Caco-2 (cell line): ENCODE measurements at places on chromosomes 6 and 20.

- DNase-seq = no peak
Observed at GRCh38 chr6:22643780-22644179, 74.4 kb downstream of the HDGFL1 start.

DNA sequence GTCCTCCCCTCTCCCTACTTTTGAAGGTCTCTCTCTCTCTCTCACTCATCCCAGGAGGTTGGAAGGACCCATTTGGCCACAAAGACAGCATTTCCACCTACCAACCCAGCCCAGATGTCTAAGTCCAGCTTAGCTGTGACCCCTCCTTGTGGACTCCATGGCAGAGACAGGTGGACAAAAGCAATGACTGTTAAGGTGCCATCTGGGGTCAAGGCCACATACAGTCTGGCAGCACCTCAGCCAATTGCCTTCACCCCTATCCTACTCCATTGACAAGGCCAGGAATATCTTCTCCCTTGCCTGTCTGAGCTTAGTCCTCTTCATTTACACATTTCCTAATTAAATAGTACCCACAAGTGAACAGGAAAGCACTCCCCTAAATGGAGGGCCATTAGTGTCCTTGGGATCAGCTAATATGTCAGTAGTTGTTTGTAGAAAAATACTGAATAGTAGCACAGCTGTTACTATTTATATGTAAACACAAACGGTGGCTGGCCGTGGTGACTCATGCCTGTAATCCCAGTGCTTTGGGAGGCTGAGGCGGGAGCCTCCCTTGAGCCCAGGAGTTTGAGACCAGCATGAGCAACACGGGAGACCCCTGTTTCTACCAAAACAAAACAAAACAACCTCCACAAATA lies 28.8 kb downstream of the GCM1 start:
- no peak for DNase-seq

DNA sequence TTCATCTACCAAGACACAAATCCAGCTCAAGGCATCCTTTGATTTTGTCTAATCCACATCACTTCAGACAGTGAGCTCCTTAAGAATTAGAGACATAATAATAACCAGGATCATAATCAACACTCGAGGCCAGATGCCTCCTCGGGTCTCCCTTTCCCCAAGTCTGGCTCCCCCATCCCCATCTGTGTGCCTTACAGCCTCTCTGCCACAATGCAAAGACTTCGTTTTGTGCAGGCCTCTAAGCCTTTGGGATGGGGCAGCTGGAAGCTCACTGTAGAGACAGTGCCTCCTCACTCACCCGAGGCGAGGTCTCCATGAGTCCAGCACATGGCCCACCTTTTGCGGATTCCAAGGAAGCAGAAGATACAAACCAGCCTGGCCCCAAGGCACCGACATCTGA lies 30.3 kb downstream of the LRFN2 start:
- no peak for DNase-seq

- DNase-seq = no peak
Observed at GRCh38 chr6:163386329-163386908, 28.1 kb upstream of the QKI start.

GRCh38 chr6:11181478-11182136 lies 50.9 kb downstream of the NEDD9 start:
- DNase-seq = no peak
